ENCODE measurements at places on chromosomes 7 and 10. TPM values are rescaled to one million over a fixed set of nuclear protein-coding genes. Genes with fewer than 3 reads are reported as not detected.
A peak's percentile ranks its signal among the peaks of the same experiment; 100 is the strongest.

OR2A7 gene
- 6.0 TPM for total RNA-seq

DNA sequence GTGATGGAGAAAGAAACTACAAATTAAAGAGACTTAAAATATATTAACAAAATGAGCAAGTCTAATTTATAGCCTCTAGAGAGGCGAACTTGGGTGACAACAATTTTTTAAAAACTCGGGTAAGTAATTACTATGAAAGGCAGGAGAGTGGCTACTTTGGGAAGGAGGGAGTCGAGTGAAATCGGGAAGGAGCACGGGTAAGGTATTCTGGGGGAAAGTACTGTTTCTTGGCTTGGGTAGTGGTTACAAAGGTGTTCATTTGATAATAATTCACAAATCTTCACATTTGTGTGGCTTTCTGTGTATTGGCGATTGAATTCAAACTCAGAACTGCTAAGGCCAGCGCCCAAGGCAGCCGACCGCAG is 32.9 kb upstream of the GRID1 start:
- no peak for DNase-seq

DNA sequence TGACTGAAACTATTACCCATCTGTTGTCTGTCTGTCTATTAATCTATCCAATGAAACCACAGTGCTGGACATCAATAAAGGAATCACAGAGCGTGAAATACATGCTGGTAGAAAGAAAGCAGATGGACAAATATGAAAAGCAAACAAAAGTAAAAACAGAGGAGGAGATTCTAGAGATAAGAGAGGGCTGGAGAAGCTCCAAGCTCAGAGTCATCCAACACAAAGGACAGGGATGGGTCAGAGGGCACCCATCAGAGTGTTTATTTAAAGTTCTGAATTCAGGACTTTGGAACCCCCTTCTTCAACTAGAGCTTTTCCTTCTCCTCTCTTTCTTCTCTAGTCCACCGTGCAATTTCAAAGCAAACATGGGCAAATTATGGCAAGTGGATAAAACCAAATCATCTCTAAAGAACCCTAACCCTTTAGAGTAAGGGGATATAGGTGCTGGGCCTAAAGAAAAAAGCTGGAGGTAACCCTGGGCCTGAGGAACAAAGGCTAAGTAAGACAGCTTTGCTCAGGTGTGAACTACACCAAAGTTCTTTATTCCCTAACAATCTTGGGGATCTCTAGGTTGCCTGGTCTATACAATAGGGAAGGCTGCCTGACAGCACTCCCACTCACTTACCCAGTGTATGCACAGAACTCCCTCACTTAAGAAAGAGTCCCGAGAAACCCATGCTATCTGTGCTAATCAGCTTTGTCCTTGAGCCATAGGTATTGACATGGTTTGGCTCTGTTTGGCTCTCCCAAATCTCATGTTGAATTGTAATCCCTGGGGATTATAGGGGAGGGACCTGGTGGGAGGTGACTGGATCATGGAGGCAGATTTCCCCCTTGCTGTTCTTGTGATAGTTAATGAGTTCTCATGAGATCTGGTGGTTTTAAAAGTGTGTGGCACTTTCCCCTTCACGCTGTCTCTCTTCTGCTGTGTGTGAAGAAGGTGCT is 97.0 kb downstream of the BAMBI start:
- DNase-seq = no peak

- DNase-seq = no peak
These were observed 22.7 kb downstream of the ZNF22 start for GRCh38 chr10:45023426-45023825.

DNA sequence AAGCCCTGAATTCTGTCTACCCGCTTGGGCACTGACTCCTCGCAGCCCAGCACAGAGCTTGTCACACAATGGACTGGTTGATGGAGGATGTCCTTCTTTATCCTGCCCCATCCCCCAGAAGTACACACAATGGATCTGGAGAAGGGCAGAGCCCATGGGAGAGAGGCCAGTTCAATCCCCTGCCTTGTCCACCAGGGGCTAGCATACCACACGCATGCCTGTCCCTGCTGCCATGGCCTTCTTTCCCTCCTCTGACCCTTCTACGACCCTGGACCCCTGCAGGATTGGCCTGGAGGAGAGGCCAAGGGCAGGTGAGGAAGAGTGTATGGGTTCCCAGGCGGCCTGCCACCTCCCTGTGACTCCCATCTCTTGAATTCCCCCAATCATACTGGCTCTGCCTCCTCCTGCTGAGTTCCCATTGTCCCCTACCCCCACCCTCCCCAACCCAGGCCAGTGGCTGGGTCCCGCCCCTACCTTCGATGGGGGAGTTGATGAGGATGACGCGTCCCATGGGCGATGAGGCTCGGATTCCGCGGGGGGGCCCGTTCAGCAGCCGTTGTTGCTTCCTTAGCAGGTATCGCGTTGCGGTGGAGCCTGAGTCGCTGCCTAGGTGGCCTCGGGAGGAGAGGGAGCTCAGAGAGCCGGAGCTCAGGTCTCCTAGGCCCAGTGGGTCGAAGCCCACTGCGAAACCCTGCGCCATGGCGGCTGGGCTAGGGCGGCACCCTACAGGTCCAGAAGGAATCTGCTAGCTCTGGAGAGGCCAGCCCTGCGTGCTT is 1.2 kb downstream of the PDZD7 start:
- DNase-seq = no peak

DNA sequence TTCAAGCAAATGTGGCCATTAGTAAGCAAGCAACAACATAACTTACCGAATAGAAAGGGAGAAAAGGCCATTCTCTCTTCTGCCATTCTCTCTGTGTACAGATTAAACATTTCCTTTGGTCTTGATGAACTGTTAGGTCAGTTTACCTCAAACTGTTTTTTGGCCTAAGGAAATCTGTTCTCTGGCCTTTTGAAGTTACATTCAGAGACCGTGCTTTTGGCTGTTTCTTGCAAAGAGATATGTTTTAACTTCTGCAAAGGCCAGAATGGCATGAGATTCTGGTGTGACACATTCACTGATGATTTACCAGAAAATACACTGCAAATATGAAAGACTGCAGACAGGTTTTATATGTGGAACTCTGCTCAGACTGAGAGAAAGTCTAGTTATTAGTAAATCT is 22.2 kb downstream of the AHR start:
- no peak for DNase-seq

DNA sequence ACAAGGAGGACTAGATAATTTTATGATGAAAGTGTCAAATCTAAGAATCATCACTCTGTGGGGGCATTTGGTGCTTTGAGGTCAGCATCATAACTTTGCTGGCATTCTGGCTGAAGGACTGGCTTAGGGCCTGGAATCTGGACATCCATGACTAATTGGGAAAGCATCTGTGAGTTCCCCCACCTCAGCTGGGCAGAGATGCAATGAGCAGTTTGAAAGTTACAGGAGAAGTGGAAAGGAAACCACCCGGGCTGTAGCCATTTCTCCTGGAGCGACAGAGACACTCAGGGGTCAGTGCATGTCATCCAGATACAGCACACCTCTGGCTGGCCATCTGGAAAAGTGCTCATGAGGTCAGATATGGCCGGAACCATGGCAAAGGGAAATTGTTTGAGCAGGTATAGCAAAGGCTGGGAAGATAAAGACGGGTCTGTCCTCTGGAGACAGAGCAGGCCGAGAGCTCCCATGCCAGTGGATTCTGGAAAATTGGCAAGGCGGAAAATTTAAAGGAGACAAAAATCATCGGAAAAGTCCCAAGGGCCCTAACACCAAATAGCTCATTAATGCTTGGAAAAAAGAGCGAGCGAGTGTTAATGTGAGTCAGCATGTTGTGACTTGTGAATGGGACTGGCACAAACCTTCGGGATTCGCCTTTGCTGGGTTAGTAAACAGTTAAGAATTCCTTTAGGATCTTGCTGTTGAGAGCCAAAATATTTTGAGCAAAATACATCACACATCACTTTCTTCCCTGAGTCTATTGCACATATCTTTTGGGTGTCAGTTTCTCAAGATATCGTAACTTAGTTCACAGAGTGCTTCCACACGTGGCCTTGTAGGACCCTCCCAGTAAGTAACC is 188.4 kb upstream of the AGK start:
- DNase-seq = peak; percentile 6

DNA sequence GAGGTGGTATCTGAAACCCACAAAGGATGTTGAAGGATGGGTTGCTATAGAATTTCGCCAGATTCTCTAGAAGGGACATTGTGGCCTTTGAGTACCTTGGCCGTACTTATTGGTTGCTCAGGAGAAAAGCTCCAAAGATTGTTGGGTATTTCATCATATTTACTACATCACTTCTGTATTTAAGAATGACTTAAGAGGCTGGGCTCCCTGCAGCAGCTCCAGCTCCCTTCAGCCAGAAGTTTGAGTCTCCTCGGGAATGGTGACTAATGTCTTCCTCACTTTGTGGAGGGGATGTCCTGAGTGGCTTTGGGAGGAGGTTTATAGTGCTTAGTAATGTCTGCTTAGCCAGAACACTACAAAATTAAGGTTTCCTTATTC is 18.1 kb downstream of the MINDY4 start:
- no peak for DNase-seq

Measured in PC-9 (cell line).